ENCODE measurements at places on chromosomes 12 and 14.

DNA sequence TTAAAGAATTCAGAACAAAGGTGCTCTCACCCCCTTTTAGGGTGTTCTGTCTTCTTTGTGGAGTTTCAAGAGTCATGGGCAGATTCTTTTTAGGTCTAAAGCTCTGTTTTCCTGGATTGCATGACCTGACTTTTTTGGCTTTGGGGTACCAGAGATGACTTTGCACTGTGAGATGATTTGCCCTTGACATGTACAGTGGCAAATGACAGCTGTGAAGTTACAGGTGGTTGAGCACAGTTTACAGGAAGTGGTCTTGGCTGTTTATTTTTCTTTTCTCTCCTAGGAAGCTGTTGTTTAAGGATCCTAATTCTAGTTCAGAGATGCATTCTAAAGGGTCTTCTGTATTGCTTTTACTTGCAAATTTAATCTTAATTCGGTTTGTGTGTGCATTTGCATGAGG, 83.8 kb upstream of the METAP2 start:
- DNase-seq, result no peak

DNA sequence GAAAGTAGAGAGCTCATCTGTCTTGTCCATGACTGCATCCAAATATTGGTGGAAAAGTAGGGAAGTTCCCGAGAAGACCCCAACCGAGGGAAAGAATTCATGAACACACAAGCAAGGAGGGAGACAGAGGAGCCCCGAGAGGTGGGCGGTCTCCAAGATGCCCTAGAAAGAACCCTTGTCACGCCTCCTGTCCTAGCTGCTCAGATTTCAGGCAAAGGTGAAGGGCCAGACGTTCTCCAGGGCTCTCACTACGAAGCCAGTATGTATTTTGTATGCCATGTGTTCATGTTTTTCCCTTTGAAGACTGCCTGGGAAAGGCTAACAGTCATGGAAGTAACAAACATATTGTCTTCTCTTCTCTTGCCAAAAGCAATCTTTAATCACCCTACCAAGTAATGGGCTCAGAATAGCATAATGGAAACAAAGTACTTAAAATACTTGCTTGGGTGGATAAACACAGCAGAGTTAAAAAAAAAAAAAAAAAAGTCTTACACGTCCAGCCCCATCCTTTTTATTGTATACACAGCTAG, 99.2 kb upstream of the TBX3 start:
- DNase-seq, result no peak

GRCh38 chr12:121673013-121673511, 3.6 kb upstream of the MORN3 start:
- DNase-seq, result no peak

GRCh38 chr14:71686677-71687076, 245.6 kb upstream of the RGS6 start:
- DNase-seq, result no peak
